Diencephalon (tissue), 1 donor: ENCODE measurements at places on chromosomes 7 and 10. TPM values are rescaled to one million over a fixed set of nuclear protein-coding genes. Genes with fewer than 3 reads are reported as not detected.

The CHST15 gene
- 12.0 TPM for total RNA-seq

The GPR37 gene
- 10.8 TPM for total RNA-seq

The MOGAT3 gene
- not detected for total RNA-seq

The C1GALT1 gene
- 27.7 TPM for total RNA-seq

The FLNC gene
- total RNA-seq: 20.1 TPM

The PNLIP gene
- not detected for total RNA-seq

The PKD2L1 gene
- 0.46 TPM for total RNA-seq

The CFAP69 gene
- 9.2 TPM for total RNA-seq

The FOXI2 gene
- not detected for total RNA-seq

The INSYN2A gene
- total RNA-seq: 22.6 TPM

The GPR26 gene
- 13.8 TPM for total RNA-seq

The ZMIZ1 gene
- 43.8 TPM for total RNA-seq

The UBN2 gene
- 21.2 TPM for total RNA-seq

The MEOX2 gene
- total RNA-seq: 0.23 TPM

The CCNY gene
- total RNA-seq: 52.6 TPM

The CEP55 gene
- 4.6 TPM for total RNA-seq

The CCDC3 gene
- 16.6 TPM for total RNA-seq

The TET1 gene
- 33.7 TPM for total RNA-seq

The CRTAC1 gene
- total RNA-seq: 55.8 TPM

The SPDYE3 gene
- total RNA-seq: not detected

The AVL9 gene
- total RNA-seq: 70.8 TPM

The CASP7 gene
- 3.9 TPM for total RNA-seq

The CPA4 gene
- total RNA-seq: 1.4 TPM

The CLDN4 gene
- 0.69 TPM for total RNA-seq

The TRIM50 gene
- total RNA-seq: not detected

The GNAT3 gene
- not detected for total RNA-seq

The LOXL4 gene
- total RNA-seq: 0.46 TPM
